ENCODE measurements at places on chromosomes 13 and 19.

DNA sequence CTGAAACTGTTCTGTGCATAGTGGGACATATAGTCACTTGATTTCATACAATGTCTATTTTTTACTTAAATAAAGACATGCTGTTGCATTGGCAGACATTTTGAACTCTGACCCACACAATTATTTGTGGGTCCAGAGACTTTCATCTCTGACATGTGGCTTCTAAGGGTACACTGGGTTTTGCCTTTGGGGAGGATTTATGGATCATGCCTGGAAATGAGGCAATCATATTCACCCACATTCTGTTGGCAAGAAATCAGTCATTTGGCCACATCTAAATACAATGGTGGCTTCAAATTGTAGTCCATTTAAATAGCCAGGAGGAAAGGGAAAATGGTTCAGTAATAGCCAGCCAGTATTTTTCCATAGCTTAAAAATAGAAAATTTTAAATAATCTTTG lies 238.3 kb upstream of the KLF12 start:
- no peak for DNase-seq

DNA sequence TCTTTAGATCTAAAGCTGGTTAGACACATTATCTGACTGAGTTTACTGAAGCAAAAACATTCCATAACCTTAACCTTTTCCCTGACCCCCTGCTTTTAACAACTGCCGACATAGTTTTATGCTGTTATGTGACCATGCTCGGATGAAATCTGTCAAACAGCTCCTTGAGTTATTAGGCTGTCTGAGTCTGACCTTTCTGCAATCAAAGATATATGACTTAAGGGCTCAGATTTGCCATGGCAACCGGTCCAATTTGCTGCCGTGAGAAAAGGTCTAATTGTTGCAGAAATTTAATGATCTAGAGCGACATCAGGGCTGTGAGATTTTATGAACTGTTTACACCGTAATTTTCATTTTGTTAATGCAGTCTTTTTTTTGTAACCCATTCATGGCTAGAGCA lies 61.8 kb downstream of the URI1 start:
- DNase-seq = no peak

GRCh38 chr19:9789066-9789465 lies 20.5 kb upstream of the ZNF846 start:
- DNase-seq = no peak

DNA sequence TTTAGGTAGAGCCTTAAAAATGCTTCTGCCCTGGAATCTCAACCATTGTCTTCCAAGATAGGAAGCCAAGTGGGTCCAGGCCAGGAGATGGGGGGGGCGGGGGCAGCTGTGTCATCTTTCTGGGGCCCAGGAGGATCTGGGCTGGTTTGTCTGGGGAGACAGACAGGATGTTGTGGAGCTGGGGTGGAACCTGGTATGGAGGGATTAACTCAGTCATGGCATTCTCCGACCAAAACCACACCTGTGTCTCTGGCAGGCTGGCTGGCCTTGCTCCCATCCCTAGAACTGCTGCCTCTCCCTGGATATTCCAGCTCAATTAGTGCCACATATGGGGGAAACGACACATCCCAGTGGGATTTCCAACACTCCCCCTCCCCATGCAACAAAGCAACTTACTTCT lies 2.7 kb upstream of the MAP2K7 start:
- DNase-seq = no peak

GRCh38 chr13:99930925-99931324 lies 40.6 kb downstream of the ZIC5 start:
- no peak for DNase-seq
